NCI-H446 treated with DMSO at 0.1 percent for 48 hours (cell line): ENCODE measurements at places on chromosomes 4 and X.

DNA sequence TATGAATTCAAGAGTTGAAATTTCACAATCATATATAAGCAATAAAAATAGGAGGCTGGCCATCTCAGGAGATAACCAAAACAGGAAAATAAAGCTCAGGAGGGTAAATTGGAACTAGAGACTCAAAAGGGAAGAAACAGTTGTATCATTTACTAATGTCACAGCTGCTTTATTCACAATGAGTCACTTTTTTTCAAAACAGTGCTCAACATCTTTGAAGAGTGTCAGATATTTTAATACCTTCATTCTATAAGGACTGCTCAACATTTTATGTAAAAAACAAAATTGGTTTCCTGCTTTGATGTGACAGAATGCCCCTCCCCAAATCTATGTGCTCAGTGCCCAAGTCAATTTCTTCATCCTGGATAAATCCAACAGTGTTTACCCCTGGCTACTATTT lies 97.7 kb downstream of the DDX60 start:
- no peak for DNase-seq

GRCh38 chr4:8133897-8134563 lies 24.6 kb downstream of the ABLIM2 start:
- DNase-seq: no peak

DNA sequence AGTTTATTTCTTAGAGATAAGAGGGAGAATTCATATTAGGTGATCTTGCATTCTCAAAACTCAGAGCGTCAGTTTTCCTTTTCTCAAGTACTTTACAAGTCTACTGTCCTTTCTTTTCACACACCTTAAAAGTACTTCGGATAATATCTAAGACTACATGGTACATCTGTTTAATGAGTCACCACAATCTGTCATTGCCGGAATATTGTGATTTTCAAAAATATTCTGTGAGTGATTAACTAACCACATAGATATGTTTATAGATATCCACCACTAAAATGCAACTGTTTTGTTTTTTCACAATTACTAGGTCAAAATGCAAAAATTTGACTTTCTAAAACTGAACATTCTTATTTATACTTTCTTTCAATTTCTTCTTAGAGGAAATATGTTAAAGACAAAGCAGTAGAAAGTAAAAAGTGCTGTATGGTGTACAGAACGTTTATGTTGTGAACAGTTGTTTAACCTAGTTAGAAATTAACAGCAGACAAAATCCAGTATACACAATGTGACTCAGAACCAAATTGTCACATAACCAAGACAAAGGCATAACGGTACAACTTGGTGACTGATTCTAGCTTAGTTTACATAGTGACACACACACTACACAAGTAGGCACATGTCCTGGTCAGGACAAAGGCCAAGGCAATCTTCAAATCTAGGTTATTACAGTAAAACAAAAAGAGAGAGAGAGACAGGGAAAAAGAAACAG lies 482.9 kb downstream of the NAF1 start:
- DNase-seq: no peak

GRCh38 chr4:60913002-60913401 lies 287.1 kb upstream of the ADGRL3 start:
- DNase-seq: no peak

GRCh38 chr4:80049402-80049801 lies 23.6 kb downstream of the ANTXR2 start:
- DNase-seq: no peak
